ENCODE measurements at places on chromosomes 2 and 18.

GRCh38 chr2:229943770-229944449, 21.6 kb downstream of the FBXO36 start:
- DNase-seq: peak; percentile 47

DNA sequence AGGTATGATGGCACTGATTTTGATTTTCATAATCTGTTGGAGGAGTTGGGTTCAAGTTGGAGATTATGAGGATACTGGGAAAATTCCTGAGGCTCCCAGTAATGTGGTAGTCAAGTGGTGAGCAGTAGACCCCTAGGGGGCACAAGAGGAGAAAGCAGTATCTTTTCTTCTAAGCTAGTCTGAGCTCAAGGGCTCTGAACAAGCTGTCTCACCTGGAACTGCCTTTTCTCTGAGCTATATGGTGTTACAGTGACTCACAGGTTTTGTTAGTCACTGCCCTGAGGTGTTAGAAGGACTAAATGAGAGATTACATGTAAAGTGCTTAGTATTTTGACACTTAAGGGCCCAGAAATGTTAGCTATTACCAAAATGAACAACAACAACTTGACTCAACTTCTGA, 42.2 kb downstream of the CD302 start:
- peak; percentile 52 for DNase-seq

- no peak for DNase-seq
These were observed 47.6 kb downstream of the CCDC85A start for GRCh38 chr2:56231361-56231760.

- peak; percentile 10 for DNase-seq
These were observed 44.8 kb downstream of the ITGAV start for GRCh38 chr2:186634701-186635100.

GRCh38 chr2:221775096-221775495, 203.0 kb upstream of the EPHA4 start:
- DNase-seq: no peak

- DNase-seq: no peak
These were observed 2.4 kb downstream of the SOCS6 start for GRCh38 chr18:70291295-70291574.

DNA sequence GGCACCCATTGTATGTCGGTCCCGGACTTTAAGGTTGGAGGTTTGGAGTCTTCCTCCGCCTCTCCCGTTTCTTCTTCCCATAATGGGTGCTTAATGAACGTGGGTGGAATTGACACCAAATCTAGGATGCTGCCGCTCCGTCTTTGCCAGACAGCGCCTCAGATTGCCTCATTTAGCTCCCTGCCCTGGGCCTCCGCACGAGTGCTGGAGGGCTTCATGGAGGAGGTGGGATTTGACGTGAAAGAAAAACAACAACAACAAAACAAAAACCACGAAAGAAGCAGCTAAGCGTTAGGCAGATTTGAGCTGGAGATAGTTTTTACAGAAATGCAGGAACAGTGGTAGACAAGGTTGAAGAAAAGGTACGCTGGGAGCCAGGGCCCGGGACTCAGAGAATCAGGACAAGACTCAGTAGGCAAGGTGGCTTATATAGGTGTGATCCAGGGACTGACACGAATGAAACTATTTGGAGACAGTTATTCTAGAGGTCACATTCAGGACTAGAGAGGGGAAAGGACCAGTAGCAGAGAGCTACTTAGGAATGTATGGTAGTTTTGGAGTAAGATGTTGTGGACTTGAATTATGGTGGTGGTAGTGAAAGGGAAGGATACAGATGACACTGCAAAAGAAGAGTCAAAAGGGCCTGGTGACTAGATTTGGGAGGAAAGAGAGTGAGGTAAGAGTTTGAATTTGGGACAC, 605 bp downstream of the ZNF2 start:
- no peak for DNase-seq

- no peak for DNase-seq
These were observed 236.1 kb upstream of the MEIS1 start for GRCh38 chr2:66198873-66199272.

- no peak for DNase-seq
These were observed 137.7 kb downstream of the TANC1 start for GRCh38 chr2:159106109-159106508.

DNA sequence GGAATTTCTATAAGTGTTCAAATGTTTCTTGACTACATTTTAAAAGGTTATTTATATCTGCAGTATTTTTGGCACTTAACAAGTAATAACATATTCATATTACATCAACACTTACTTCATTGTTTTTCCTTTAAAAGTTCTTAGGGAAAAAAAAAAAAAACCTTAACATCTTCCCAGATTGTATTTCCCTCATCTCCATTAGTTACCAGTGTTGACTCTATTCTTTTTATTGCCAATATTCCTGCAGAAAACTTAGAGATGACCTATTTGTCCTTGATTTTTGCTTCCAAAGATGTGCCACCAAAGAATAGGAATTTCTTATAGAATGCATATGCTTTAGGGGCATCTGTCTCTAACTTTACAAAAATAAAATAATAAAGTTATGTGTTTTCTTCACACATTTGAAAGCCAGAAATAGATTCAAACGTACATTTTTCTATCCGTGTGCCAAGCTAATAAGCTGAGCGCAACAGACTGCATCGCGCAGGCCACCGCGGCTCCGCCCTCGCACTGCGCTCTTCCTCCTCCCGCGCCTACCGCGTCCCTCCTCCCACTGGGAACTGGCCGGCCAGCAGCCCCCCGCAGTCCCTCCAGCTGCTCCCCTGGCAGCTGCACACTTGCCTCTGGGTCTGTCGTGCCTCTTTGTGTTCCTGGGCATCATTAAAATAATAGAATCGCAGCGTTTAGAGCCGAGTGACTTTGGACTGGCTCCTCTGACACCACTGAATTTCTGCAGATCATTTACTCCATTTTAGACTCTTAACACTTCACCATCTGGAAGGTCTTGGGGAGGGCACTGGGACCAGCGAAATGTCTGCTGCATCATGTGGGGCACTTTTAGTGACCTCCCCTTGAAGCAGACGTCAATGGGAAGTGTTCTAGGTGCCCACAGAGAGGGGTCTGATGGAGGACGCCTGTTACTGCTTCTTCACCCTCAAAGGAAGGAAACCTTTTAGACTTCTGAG, 21.2 kb upstream of the NAB1 start:
- DNase-seq: peak; percentile 23
